ENCODE measurements at places on chromosomes 5 and 9.
A peak's percentile ranks its signal among the peaks of the same experiment; 100 is the strongest.

GRCh38 chr5:56006094-56006493, 11.3 kb upstream of the IL6ST start:
- no peak for DNase-seq

- no peak for DNase-seq
Observed at GRCh38 chr5:72160959-72161358, 53.7 kb downstream of the MAP1B start.

DNA sequence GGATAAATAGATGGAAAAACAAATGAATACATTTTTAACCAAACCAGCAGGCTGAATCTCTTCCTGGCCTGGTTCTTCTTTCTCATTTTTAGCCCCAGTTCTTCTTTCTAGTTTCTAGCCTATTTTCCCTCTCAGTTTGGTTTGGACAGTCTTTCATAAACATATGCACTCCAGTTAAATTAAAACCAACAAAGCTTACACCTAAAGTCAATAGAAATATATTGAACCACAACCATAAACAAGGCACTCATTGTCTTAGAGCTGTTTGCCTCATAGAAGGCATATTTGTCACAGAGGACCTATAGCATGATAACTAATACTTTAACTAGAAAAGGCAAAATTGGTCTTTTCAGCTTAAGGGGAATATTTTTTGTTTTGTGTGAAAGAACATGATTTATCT, 638.3 kb downstream of the NR2F1-AS1 start:
- DNase-seq = no peak

DNA sequence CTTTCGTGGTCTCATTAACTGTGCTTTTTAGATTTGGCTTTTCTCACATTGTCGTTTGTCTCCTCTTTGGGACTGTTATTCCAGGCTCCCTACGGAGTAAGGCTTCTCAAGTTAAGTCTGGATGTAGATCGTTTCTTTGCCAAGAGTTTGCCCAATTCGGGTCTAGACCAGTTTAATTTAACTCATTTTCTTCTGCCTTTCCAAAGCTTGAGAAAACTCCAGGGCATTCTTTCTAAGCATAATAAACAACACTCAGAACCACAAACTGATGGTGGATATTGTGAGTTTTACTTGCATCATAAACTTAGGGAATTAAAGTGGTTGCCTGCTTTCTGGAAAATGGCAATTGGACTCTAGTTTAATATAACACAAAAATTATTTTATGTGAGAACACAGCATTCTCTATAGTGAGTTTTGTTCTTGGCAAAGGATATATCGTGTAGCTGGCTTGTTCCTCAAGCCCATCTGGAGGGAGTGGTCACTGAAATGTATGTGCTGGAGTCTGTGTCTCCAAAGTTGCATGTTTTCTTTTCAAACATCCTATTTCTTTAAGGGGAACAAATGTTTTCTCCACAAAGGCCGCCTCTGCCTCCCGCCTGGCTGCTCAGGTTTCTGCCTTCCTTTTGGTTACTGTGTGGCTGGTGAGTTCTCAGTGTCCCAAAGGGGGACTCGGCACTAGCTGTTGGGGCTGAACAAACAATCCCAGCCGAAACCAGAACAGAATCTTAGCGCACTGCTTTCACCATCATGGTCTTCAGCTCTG, 211.3 kb upstream of the FBN2 start:
- DNase-seq = no peak

DNA sequence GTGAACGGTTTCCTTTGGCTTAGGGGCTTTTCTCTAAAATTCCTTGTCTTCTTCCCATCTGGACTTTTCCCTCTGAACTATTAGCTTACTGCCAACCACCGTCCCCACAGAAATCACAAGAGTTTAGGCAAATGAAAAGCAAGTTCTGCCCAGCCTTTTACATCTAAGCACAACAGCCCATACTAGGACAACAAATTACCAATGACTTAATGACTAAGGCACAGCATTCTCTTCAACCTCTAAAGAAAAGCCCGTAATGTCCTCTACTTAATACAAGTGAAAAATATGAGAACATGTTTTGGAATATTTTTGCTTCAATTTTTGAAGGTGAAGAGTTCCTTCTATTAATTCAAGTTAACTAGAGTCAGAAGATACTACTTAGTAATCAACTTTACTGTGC, 1.2 kb downstream of the ZBTB5 start:
- no peak for DNase-seq

DNA sequence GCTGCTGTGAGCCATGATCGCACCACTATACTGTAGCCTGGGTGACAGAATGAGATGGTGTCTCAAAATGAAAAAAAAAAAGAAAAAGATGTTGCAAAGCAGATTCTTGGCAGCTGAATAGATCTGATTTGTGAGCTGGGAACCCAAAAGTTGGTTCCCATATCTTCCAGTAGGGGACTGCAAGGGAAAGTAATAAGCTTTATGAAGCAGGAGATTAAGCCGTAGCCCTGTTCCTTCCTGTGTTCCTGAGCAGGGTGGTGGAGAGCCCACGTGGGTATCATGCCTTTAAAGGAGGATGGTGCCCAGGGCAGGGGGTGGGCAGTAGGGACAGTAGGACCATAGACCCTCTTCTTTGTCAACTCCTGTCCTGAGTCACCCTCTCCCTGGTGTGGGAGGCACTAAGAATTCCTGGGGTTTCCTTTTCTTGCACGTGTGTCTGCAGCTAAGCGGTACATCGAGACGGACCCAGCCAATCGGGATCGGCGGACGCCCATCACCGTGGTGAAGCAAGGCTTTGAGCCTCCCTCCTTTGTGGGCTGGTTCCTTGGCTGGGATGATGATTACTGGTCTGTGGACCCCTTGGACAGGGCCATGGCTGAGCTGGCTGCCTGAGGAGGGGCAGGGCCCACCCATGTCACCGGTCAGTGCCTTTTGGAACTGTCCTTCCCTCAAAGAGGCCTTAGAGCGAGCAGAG, 37.9 kb downstream of the STOM start:
- no peak for DNase-seq

GRCh38 chr9:78035383-78035993, 3.9 kb upstream of the GNAQ start:
- DNase-seq = peak; percentile 65

GRCh38 chr9:126036881-126037291, 289.7 kb downstream of the PBX3 start:
- DNase-seq = no peak

DNA sequence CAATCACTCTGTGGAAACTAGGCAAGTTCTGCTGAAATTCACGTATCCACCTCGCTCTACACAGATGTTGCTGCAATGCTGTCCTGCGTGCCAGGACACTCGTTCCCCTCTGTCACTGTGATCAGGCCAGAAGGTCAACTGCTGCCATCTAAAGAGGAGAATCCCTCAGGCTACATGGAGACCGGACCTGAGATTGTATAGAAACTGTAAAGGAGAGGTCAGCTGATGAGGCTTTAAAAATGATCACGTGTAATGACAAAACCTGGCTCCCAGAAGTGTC, 80.1 kb downstream of the PRRT1B start:
- DNase-seq = no peak

- DNase-seq = no peak
Observed at GRCh38 chr9:137634016-137634415, 15.2 kb downstream of the EHMT1 start.

GRCh38 chr9:61673247-61673646, 483.4 kb downstream of the SPATA31A7 start:
- DNase-seq = no peak

DNA sequence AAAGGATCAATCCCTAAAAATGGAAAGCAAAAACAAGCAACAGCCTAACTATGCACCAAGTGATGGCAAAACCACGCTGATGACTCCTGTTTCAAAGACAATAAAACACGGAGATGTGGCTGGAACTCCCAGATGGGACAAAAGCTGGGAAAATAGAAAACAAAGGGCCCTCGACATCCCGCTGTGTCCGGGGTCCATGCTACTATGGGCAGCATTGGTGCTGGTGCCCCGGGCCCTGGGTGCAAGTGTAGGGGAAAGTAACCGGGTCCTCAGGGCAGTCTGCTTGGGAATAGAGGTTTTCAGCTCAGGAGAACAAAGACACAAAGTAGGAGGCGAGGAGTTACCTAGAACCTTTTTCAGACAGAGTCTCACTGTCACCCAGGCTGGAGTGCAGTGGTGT, 46.1 kb downstream of the MRPL36 start:
- no peak for DNase-seq

- DNase-seq = no peak
Observed at GRCh38 chr5:147177125-147177840, 57.5 kb upstream of the STK32A start.

GRCh38 chr9:95383185-95383676, 65.7 kb upstream of the FANCC start:
- DNase-seq = no peak

- DNase-seq = no peak
Observed at GRCh38 chr9:95773053-95773418, 102.5 kb upstream of the ERCC6L2 start.

GRCh38 chr5:149904293-149904886, 40.2 kb downstream of the PDE6A start:
- DNase-seq = no peak

- DNase-seq = no peak
Observed at GRCh38 chr9:92342825-92343488, 17.2 kb downstream of the CENPP start.

GRCh38 chr5:106435185-106435584, 1235.6 kb downstream of the EFNA5 start:
- DNase-seq = no peak

- no peak for DNase-seq
Observed at GRCh38 chr5:107265193-107265592, 405.5 kb downstream of the EFNA5 start.

GRCh38 chr5:72325566-72326305, 5.6 kb downstream of the PTCD2 start:
- DNase-seq = no peak

GRCh38 chr5:101678481-101679193, 617.4 kb downstream of the SLCO4C1 start:
- peak; percentile 45 for DNase-seq

GRCh38 chr9:127035948-127036347, 86.5 kb downstream of the ANGPTL2 start:
- no peak for DNase-seq

Measured in activated CD8-positive, alpha-beta T cell treated with anti-CD3 and anti-CD28 coated beads for 36 hours (primary cell).